ENCODE measurements at places on chromosomes 2 and 18.

GRCh38 chr2:80128080-80128479, 176.5 kb downstream of the LRRTM1 start:
- no peak overlapping the region for H3K4me3 ChIP-seq
- H3K4me1 ChIP-seq = peaks cover 20% of the 10 kb centered on the region
- peak overlapping the region; percentile 16 for H3K27ac ChIP-seq
- no peaks in the 10 kb centered on the region for H3K36me3 ChIP-seq

GRCh38 chr2:21498016-21498415, 374.2 kb downstream of the TDRD15 start:
- no peak overlapping the region for H3K4me3 ChIP-seq
- DNase-seq = no peak
- no peaks in the 10 kb centered on the region for H3K4me1 ChIP-seq
- H3K27ac ChIP-seq = no peak overlapping the region
- H3K27me3 ChIP-seq = peaks cover 2% of the 10 kb centered on the region

DNA sequence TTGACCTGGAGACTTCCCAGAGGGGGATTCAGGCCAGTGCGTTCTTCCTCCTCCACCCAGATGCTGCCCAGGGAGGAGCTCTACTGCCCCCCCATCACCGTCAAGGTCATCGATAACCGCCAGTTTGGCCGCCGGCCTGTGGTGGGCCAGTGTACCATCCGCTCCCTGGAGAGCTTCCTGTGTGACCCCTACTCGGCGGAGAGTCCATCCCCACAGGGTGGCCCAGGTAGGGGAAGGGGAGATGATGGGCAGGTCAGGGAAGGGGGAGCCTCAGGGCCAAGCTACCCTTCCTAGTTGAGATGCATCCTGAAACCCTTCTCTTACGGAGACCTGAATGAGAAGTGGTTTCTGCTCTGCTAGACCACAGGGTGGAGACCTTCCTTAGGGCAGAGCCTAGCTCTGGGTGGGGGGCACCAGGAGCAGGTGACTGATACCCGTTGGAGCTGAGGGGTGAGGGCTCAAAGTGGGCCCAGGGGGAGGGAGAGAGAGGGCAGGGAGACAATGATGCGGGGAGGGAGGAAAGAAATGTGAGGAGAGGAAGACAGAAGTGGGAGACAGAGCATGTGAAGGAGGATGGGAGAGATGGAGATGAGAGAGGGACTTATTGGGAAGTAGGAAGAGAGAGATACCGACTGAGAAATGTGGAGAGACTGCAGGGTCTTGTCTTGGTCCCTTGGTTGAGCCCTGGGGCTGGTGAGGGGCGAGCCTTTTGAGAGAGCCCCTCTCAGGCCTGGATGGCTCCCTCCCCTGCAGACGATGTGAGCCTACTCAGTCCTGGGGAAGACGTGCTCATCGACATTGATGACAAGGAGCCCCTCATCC, 159.4 kb downstream of the DYSF start:
- no peaks in the 10 kb centered on the region for H3K36me3 ChIP-seq

GRCh38 chr18:79387615-79388014, 8.1 kb upstream of the NFATC1 start:
- peaks cover 56% of the 10 kb centered on the region for H3K27me3 ChIP-seq
- H3K27ac ChIP-seq = no peak overlapping the region
- DNase-seq = no peak
- no peaks in the 10 kb centered on the region for H3K36me3 ChIP-seq
- peaks cover 23% of the 10 kb centered on the region for H3K4me1 ChIP-seq
- H3K4me3 ChIP-seq = no peak overlapping the region

DNA sequence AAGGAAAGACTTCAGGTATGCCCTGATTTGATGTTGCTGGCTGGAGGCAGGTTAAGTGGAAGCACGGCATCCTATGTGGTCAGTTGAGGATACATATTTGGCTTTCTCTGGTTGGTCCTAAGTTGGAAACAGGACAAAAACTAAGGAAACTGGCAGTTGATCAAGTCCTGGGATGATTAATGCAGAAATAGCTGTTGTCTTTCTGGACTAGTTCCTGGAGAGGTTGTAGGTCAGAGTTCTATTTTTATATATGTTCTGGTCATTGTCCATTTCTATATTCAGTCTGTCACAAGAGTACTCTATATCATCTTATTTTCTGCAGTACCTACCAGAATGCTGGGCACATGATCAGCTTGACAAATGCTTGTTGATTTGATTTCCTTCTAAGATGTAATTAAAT, 4.0 kb upstream of the SLC35F5 start:
- H3K36me3 ChIP-seq = peaks cover 4% of the 10 kb centered on the region
- no peak overlapping the region for H3K4me3 ChIP-seq
- no peak for DNase-seq
- no peaks in the 10 kb centered on the region for H3K27me3 ChIP-seq

GRCh38 chr2:174209325-174209724, 39.0 kb downstream of the OLA1 start:
- H3K36me3 ChIP-seq = peaks cover 5% of the 10 kb centered on the region
- H3K27me3 ChIP-seq = no peaks in the 10 kb centered on the region
- DNase-seq = no peak
- H3K4me3 ChIP-seq = no peak overlapping the region
- peaks cover 16% of the 10 kb centered on the region for H3K4me1 ChIP-seq
- no peak overlapping the region for H3K27ac ChIP-seq

GRCh38 chr2:41137031-41137430, 685.1 kb upstream of the SLC8A1 start:
- DNase-seq = no peak
- H3K27ac ChIP-seq = no peak overlapping the region
- no peaks in the 10 kb centered on the region for H3K4me1 ChIP-seq
- H3K36me3 ChIP-seq = no peaks in the 10 kb centered on the region
- H3K4me3 ChIP-seq = no peak overlapping the region

DNA sequence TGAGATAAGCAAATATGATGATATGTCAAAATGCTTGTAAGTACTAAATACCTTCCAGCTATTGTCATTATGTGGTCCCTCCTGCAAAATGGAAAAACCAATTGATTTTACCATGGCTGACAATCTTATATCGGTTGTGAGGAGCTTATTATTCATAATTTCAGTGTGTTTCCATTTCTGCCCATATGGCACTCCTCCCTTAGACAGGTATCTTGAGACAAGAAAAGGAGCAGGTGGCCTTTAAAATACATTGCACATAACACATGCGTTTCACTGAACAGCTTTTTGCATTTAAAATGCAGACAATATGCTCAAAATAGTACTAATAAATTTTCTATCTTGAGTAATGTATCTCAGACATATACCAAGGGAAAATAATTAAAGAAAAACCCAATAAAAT, 60.2 kb upstream of the SH3RF3 start:
- peaks cover 54% of the 10 kb centered on the region for H3K4me1 ChIP-seq
- H3K27ac ChIP-seq = no peak overlapping the region
- H3K36me3 ChIP-seq = no peaks in the 10 kb centered on the region
- no peak overlapping the region for H3K4me3 ChIP-seq
- no peak for DNase-seq
- H3K27me3 ChIP-seq = no peaks in the 10 kb centered on the region

DNA sequence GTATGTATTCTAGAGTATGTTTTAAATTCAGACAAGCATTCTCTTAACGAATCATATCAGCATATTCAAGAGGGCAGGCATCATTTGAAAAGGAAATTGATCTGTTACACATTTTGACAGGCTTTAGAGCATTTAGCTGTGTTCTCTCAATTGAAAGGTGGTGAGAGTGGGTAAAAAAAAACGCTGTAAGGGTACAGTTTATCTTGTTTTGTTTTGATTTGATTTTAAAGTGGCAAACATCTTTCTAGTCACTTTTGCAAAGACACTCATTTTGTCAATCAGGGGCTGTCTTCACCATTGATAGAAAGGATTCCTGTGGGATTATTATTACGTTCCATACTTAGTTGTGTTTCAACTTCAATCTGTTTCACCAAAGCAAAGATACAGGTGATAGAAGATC, 2.2 kb downstream of the CDH19 start:
- no peaks in the 10 kb centered on the region for H3K27me3 ChIP-seq
- H3K27ac ChIP-seq = no peak overlapping the region
- no peak for DNase-seq
- H3K4me1 ChIP-seq = no peaks in the 10 kb centered on the region
- H3K36me3 ChIP-seq = no peaks in the 10 kb centered on the region

GRCh38 chr2:24163601-24164000, 11.3 kb upstream of the FAM228A start:
- peaks cover 1% of the 10 kb centered on the region for H3K4me1 ChIP-seq
- H3K4me3 ChIP-seq = no peak overlapping the region
- no peak for DNase-seq
- H3K27me3 ChIP-seq = peaks cover 8% of the 10 kb centered on the region
- H3K36me3 ChIP-seq = peaks cover 44% of the 10 kb centered on the region

DNA sequence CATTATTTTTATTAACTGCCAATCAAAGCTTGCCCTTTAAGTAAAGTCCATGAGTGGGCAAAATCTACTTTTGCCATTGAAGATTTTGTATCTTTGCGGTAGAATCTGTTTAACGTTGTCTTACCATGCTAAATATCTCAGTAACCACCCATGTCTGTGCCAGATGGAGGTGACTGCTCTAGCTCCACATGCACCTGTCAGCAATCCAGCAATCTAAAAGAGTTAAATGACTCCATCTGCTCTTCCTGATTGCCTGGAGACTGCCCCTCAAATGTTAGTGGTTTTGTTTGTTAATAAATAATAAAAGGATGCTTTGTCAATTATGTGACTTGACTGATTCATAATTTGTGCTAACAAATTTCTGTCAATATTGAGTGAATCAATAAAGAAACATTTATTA, 141.7 kb downstream of the RBM43 start:
- peaks cover 7% of the 10 kb centered on the region for H3K27me3 ChIP-seq
- peaks cover 5% of the 10 kb centered on the region for H3K36me3 ChIP-seq

DNA sequence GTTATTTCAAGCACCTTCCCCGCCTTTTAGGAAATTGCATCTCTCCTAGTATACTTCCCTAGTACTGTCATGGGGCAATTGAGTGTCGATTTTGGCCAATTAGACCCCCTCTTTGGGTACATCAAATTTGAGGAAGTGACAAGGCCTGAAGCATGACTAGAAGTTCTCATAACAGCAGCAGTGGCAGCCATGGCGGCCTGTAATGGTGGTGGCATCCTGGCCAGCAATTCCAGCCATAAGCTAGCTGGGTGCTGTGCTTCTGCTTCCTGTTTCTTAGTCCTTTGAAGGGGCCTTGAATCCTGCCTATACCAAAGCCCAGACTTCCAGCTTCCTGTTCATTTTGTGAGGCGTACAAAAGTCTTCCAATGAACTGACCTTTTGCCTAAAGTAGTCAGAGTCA, 523.1 kb downstream of the PLCL1 start:
- no peak overlapping the region for H3K4me3 ChIP-seq
- H3K27ac ChIP-seq = no peak overlapping the region
- no peaks in the 10 kb centered on the region for H3K4me1 ChIP-seq

DNA sequence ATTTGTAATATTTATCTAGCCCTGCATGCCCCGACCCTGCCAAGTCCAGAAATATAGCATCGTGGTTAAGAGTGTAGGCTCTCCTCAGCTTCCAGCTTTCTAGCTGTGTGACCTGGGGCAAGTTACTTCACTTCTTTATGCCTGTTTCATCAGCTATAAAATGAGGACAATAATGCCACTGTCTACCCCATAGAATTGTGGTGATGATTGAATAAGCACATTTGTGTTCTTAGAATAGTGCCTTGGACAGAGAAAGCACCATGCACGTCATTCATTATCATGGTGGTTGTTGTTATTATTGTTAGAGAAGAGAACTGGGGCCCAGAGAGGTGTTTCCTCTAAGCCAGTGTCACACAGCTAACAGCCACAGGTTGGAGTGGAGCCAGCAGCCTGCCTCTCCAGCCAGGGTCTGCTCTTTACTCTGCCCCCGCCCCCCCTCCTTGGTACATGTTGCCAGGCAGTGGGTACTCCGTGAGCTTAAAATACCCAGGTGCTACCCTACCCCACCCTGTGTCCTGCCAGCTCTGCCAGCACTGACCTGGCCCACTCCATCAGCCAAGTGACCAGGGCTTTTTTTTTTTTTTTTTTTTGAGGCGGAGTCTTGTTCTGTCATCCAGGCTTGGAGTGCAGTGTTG, 202.1 kb downstream of the CTIF start:
- DNase-seq = no peak
- H3K4me1 ChIP-seq = peaks cover 49% of the 10 kb centered on the region
- peaks cover 14% of the 10 kb centered on the region for H3K27me3 ChIP-seq
- no peak overlapping the region for H3K27ac ChIP-seq
- no peaks in the 10 kb centered on the region for H3K36me3 ChIP-seq
- H3K4me3 ChIP-seq = no peak overlapping the region

- no peaks in the 10 kb centered on the region for H3K36me3 ChIP-seq
- peaks cover 75% of the 10 kb centered on the region for H3K4me1 ChIP-seq
- no peak for DNase-seq
- no peak overlapping the region for H3K4me3 ChIP-seq
Measured at GRCh38 chr2:108922141-108922915, 66.7 kb downstream of the EDAR start.

DNA sequence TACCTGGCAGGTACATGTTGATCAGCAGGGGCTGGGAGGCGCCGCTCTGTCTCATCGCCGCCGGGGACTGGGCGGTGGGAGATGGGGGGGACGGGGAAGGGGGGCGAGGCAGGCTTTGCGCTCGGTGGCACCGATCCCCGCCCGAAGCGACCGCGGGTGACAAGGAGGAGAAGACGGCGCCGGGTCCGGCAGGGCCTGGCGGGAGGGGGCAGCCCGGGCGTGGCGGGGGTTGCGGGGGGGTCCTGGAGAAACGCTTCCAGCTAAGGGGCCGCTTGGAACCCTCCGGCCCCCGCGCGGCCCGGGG, at the start of gene FEV:
FEV (minus strand) TSS at position 164 of the 304 bp plus-strand sequence; CDS start at position 55, 109 bp downstream.
- no peak for DNase-seq
- H3K27ac ChIP-seq = no peak within 1 kb of the TSS
- H3K27me3 ChIP-seq = peaks cover 99% of the 10 kb centered on the region
- H3K4me3 ChIP-seq = peak within 1 kb of the TSS; percentile 72

GRCh38 chr2:99695130-99695943, 205.5 kb upstream of the REV1 start:
- H3K27me3 ChIP-seq = peaks cover 3% of the 10 kb centered on the region
- H3K4me1 ChIP-seq = peaks cover 59% of the 10 kb centered on the region
- peaks cover 43% of the 10 kb centered on the region for H3K36me3 ChIP-seq
- no peak for DNase-seq
- no peak overlapping the region for H3K27ac ChIP-seq

- H3K27me3 ChIP-seq = peaks cover 7% of the 10 kb centered on the region
- peak overlapping the region; percentile 3 for H3K27ac ChIP-seq
- peaks cover 25% of the 10 kb centered on the region for H3K4me1 ChIP-seq
- DNase-seq = no peak
Measured at GRCh38 chr2:30280596-30281434, 49.5 kb downstream of the LBH start.

- peaks cover 9% of the 10 kb centered on the region for H3K27me3 ChIP-seq
- no peak for DNase-seq
- no peak overlapping the region for H3K4me3 ChIP-seq
- no peaks in the 10 kb centered on the region for H3K36me3 ChIP-seq
- H3K4me1 ChIP-seq = no peaks in the 10 kb centered on the region
Measured at GRCh38 chr2:240339411-240340360, 95.8 kb upstream of the GPC1 start.

- H3K36me3 ChIP-seq = no peaks in the 10 kb centered on the region
- DNase-seq = no peak
- no peak overlapping the region for H3K4me3 ChIP-seq
- H3K27ac ChIP-seq = no peak overlapping the region
- H3K27me3 ChIP-seq = peaks cover 10% of the 10 kb centered on the region
- peaks cover 33% of the 10 kb centered on the region for H3K4me1 ChIP-seq
Measured at GRCh38 chr2:45944074-45944473, 292.6 kb downstream of the PRKCE start.
